ENCODE measurements at places on chromosomes 5 and 9.

DNA sequence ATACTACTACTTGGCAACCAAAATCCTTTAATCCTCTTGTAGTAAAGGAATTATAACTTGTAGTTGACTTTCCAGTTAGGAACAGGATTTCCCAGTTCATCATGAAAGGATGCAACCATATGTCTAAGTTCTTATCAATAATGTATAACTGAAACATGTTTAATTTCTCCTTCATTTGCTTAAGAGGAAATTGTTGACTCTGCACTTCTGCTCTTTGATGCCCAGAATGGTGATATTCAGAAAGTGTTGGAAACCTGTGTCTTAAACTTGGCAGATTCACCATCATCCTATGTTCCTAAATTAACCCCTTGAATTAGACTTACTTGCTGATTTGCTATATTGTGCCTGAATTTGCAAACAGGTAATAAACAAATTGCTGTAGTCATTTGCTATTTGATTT lies 201.5 kb downstream of the PTPRD start:
- no peak for DNase-seq

DNA sequence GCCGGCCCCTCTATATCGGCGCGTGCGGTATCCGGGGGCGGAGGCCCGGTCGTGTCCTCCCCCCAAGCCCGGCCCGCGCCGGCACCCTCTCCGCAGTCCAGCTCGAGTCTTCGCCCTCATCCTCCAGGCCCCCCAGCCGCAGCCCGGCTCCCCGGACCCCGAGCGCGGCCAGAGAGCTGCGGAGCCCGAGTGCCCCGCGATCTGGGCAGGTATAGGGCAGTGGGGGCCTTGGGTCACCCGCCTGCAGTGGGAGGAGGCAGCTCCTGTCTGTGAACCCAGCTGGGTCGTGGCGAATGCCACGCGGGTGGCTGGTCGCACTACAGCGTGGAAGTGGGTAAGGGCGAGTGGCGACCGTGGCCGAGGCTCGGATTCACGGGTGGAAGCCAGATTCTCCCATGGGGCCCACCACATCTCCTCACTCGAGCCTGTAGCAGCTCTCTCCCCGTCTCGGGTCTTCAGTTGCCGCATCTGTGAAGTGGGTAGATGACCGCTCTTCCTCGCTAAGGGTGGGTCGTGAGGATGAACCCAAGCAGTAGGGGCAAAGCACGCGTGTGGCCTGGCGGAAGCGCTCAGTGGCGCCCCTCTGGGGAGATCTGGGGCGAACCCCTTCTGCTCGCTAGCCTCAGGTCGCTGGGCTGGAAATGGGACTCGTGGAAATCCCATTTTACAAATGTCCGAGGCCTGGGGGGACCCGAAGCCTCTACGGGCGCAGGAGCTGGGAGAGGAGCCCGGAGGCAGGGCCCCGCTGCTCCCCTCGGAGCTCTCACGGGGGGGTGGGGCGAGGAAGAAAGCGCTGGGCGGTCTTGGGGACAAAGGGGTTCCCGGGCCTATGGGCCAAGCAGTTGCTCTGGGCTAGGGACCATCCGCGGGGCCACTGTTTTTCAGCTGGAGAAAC lies 1.9 kb downstream of the NR5A1 start:
- DNase-seq: no peak

- DNase-seq: no peak
Measured at GRCh38 chr5:118407958-118408357, 580.4 kb downstream of the DTWD2 start.

DNA sequence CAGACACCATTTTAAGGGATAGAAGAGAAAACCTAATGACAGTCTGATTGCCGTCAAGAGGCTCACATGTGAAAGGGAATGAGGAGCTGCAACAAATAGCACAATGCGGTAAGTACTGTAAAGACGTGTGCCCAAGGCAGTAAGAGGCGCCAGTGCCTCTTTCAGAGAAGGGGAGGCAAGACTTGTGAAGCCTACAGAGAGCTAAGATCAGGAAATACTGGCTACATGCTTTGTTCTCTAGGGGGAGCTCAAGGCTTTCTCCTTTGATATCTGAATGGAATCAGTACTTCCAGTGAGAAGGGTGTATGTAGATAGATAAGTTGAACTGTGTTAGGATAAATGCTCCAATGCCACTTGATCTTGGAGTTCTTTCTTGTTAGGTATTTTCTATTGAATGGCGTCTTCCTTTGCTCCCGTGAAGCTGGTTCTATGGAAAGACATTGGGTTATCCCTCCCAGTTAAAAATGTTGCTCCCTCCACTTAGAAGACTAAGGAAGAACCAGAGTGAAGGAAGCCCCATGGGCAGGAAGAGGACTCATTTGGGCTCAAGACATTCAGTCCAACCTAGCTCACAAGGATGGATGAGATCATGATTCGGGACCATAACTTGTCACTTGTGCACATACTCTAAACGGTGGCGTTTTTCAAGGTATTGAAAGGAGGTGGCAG lies 23.5 kb upstream of the ALDOB start:
- no peak for DNase-seq

DNA sequence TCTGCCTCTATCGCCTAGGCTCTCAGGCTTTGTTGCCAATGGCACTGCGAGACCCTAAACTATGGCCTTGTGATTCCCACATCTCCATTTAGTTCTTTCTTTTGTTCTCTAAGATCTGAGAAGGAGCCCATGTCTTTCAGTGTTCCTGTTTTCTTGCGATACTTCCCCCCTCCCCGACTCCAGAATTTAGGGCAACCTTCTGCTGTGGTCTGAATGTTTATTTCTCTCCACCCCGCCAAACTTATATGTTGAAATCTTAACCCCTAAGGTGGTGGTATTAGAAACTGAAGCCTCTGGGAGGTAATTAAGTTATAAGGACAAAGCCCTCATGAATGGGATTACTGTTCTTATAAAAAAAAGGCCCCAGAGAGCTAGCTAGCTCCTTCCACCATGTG lies 6.4 kb downstream of the TMC1 start:
- no peak for DNase-seq
